ENCODE measurements at places on chromosomes 1 and 21.

DNA sequence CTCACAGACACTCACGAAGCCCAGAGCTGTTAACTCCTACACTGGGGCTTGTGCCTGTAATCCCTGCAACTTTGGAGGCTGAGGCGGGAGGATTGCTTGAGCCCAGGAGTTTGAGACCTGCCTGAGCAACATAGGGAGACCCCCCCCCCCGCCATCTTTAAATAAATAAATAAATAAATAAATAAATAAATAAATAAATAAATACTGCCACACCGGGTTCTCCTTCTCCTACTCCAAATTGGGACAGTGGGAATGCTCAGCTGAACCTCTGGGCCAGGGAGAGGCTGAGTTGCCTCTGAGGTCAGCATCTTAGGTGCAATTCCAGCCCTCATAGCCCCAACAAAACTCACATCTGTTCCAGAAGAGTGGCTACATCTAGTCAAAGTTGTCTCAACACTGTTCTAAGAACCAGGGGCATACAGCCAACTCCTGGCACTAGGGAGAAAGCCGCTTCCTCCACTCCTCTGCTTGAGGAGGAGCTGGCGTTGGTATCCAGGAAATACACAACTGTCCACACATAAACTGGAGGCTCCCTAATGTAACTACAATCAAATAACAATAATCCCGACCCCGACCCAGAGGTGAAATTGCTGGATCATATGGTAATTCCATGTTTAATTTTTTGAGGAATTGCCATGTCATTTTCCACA, 27.0 kb downstream of the C1orf216 start:
- no peak for DNase-seq

- DNase-seq: no peak
Observed at GRCh38 chr1:8378178-8378577, 60.3 kb downstream of the SLC45A1 start.

GRCh38 chr1:232813760-232814159, 8.5 kb downstream of the MAP10 start:
- no peak for DNase-seq

DNA sequence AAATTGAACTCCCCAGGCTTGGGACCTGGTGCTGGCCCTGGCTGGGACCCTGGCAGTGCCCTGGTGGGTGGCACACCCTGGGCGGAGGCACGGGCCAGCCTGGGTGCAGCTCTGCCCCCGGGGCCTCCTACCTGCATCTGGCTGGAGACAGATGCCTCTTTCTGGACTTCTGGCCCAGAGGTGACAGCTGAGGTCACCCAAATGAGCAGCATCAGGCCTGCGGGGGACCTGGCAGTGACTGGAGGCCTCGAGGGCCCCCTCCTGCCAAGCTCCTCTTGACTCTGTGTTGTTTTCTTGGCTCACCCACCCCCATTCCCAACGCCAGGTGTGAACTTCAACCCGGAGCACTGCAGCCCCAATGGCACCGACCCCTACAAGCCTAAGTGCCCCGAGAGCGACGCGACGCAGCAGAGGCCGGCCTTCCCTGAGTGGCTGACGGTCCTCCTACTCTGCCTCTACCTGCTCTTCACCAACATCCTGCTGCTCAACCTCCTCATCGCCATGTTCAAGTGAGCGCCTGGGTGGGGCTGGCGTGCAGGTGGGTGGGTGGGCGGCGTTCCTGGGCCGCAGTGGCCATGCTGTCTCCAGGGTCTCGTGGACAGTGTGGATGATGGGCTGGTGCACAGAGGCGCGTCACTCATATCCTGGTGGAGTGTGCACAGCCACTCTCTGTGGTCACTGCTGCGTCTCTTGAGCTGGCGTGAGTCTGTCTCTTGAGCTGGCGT, 41.6 kb upstream of the LRRC3 start:
- no peak for DNase-seq

DNA sequence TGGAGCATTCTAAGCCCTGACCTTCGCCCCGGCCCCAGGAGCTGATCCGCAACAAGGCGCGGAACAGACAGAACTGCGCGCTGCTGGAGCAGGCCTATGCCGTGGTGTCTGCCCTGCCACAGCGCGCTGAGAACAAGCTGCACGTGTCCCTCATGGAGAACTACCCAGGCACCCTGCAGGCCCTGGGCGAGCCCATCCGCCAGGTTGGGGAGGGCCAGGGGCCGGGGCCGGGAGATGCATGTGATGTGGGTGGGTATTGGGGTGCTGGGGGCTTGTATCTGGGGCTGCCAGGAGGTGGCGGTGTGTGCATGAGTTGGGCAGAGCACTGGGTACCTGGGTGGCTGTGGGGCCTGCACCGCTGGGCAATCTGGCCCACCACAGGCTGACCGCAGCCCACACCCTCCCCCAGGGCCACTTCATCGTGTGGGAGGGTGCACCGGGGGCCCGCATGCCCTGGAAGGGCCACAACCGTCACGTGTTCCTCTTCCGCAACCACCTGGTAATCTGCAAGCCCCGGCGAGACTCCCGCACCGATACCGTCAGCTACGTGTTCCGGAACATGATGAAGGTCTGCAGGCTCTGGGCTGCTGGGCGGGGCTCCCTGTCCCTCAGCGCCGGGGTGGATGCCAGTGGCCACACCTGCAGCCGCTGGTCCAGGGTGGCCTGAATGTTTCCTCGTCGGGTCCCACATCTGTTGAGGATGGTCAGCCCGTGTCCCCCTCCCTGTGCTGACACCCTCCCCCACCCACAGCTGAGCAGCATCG, 65.8 kb downstream of the TRIM11 start:
- DNase-seq: no peak

GRCh38 chr1:34924759-34925555, 4.5 kb downstream of the DLGAP3 start:
- DNase-seq: peak; percentile 52

Measured in Jurkat, Clone E6-1 (cell line).